ENCODE measurements at places on chromosomes 4 and X. TPM values are rescaled to one million over a fixed set of nuclear protein-coding genes. Genes with fewer than 3 reads are reported as not detected.

GRCh38 chr4:139454111-139455045 lies at the start of gene RAB33B:
Gene RAB33B (plus strand): TSS chr4:139454121. CDS start chr4:139454196, 75 bp downstream.
- H3K36me3 ChIP-seq, result no peaks in the 10 kb centered on the region
- H3K27me3 ChIP-seq, result no peaks in the 10 kb centered on the region
- peak within 1 kb of the TSS; percentile 94 for H3K4me3 ChIP-seq
- DNase-seq, result no peak
- H3K27ac ChIP-seq, result peak within 1 kb of the TSS; percentile 95
- peaks cover 7% of the 10 kb centered on the region for H3K4me1 ChIP-seq

DNA sequence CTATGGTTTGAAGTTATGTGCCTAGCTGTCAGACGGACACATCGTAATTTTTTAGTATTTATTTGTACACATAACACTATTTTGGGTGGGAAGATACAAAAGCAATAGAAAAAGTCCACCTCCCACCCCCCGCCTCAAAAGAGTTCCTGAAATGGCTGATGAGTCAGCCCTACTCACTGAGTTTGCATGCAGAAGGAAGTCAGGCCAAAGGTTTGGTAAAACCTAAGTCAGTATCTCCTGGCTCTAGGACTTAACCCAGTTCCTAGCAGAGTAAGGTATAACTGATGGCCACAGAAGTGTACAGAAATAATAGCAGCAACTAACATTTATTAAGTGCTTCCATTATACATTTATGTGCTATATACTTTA lies 2.9 kb upstream of the KLHL2 start:
- no peak overlapping the region for H3K27ac ChIP-seq
- H3K27me3 ChIP-seq, result no peaks in the 10 kb centered on the region
- H3K36me3 ChIP-seq, result no peaks in the 10 kb centered on the region
- DNase-seq, result no peak
- no peak overlapping the region for H3K4me3 ChIP-seq
- peaks cover 4% of the 10 kb centered on the region for H3K4me1 ChIP-seq

GRCh38 chr4:175424111-175424510 lies 388.0 kb downstream of the GPM6A start:
- no peak overlapping the region for H3K27ac ChIP-seq
- no peaks in the 10 kb centered on the region for H3K36me3 ChIP-seq
- H3K4me3 ChIP-seq, result no peak overlapping the region
- no peaks in the 10 kb centered on the region for H3K27me3 ChIP-seq

Gene PNMA3
- polyA plus RNA-seq, result 0.39 TPM

GRCh38 chr4:158624889-158625478 lies 46.7 kb downstream of the C4orf46 start:
- no peaks in the 10 kb centered on the region for H3K4me1 ChIP-seq
- DNase-seq, result no peak
- no peak overlapping the region for H3K4me3 ChIP-seq

Gene PCDH19
- 1.7 TPM for polyA plus RNA-seq

GRCh38 chr4:26020083-26020668 lies 106.2 kb downstream of the SMIM20 start:
- no peaks in the 10 kb centered on the region for H3K36me3 ChIP-seq
- DNase-seq, result no peak
- no peaks in the 10 kb centered on the region for H3K27me3 ChIP-seq
- H3K4me3 ChIP-seq, result no peak overlapping the region

DNA sequence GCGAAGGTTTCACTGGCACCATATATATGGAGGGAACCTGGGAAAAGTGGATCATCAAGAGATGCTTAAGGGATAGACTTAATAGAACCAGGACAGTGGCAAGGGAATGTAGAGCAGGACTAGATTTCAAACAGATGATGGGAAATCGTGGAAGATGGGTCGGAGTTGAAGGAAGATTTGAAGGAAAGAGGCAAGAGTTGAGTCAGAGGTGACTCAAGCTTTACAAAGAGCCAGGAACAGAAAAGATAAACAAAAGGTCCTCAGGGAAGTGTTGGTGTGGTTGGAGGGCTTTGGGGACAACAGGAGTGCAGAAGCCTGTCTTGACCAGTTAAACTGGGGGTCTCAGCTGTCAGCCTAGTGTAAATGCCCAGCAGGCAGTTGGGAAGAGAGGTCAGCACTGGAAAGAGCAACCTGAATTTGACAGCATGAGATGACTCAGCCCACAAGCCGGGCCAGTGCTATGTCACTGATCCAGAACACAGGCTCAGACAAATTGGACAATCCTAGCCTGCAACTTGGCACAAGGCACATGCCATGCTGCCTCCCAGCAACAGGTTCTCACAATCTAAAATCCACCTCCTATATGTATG lies 230.5 kb downstream of the IDS start:
- H3K27me3 ChIP-seq, result no peaks in the 10 kb centered on the region
- H3K27ac ChIP-seq, result no peak overlapping the region
- DNase-seq, result no peak
- H3K36me3 ChIP-seq, result no peaks in the 10 kb centered on the region
- no peak overlapping the region for H3K4me3 ChIP-seq
- H3K4me1 ChIP-seq, result no peaks in the 10 kb centered on the region

Gene PCDH18
- polyA plus RNA-seq, result 26.5 TPM

Gene GATA1
- 0.08 TPM for polyA plus RNA-seq

GRCh38 chr4:4394644-4395043 lies 7.7 kb downstream of the NSG1 start:
- no peak overlapping the region for H3K4me3 ChIP-seq
- DNase-seq, result no peak
- H3K4me1 ChIP-seq, result no peaks in the 10 kb centered on the region
- H3K27me3 ChIP-seq, result no peaks in the 10 kb centered on the region
- no peak overlapping the region for H3K27ac ChIP-seq

Gene KCND1
- 4.2 TPM for polyA plus RNA-seq

DNA sequence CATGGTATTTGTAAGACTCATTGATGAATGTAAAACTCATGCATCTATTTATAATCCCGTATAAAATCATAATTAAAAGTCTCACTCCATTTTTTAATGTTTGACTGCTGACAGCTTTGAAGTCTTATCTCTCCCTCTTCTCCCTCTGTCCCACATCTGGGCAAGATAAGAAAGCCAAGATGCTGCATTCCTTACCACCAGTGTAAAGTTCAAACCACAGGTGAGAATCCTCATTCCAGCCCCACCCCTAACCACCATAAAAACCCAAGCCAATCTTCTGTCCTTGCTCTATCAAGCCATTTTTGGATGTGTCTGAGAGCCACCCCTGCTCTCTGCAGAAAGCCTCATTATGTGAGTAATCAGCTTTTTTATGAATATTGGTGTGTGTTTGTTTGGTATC lies 59.3 kb upstream of the MAGED1 start:
- H3K27me3 ChIP-seq, result no peaks in the 10 kb centered on the region
- no peak overlapping the region for H3K27ac ChIP-seq
- H3K4me3 ChIP-seq, result no peak overlapping the region
- DNase-seq, result no peak
- no peaks in the 10 kb centered on the region for H3K4me1 ChIP-seq

Gene ESX1
- polyA plus RNA-seq, result not detected

Gene LYAR
- polyA plus RNA-seq, result 11.6 TPM

DNA sequence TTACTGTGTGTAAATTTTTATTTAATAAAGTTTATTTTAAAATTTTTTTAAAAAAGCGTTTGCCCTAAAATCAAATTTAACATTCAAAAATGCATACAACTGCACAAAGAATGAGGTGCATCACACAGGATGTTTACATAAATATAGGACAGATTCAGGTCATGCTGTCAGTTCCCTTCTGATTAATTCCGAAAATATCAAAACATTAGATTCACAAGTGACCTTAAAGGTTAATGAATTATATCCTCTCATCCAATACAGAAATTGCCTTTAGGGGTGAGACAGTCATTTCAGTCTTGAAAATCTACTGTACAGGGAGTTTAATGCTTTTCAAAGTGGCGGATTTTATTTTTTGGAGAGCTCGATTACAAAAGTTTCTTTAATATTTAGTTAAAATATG lies 208.7 kb upstream of the FTHL17 start:
- no peaks in the 10 kb centered on the region for H3K4me1 ChIP-seq
- H3K36me3 ChIP-seq, result no peaks in the 10 kb centered on the region
- no peaks in the 10 kb centered on the region for H3K27me3 ChIP-seq
- no peak for DNase-seq

DNA sequence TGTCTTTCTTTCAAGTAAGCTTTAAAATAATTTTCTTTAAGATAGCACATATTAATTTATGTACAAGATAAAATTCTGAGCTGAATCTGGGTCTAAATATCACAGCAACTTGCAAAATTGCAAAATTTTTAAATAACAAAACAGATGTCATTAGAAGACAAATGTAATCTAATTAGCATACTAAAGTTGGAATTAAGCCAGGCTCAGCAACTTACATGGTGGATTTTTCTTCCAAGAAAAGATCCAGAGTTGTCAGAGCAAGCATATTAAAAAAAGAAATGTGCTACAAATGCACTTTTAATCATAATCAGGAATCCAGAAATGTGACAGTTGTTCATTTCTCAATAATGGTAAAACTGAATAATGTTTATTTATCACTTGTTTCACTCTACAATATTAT lies 906.9 kb upstream of the INTU start:
- H3K4me1 ChIP-seq, result no peaks in the 10 kb centered on the region
- no peaks in the 10 kb centered on the region for H3K27me3 ChIP-seq
- DNase-seq, result no peak
- H3K4me3 ChIP-seq, result no peak overlapping the region
- no peak overlapping the region for H3K27ac ChIP-seq

DNA sequence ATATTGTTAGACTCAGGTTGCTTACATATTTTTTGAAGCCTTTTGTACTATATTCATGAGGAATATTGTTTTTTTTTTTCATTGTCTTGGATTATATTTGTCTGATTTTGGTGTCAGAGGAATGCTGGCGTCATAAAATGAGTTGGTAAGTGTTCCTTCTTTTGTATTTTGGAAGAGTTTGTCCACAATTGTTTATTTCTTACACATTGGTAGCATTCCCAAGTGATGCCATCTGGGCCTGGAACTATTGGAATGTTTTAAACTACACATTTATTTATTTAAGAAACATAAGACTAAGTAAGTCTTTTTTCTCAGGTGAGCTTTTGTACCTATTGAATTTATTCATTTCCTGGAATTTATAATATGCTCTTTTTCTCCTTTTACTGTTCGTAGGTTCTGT lies 107.6 kb downstream of the LARP1B start:
- no peaks in the 10 kb centered on the region for H3K27me3 ChIP-seq
- no peak for DNase-seq
- H3K27ac ChIP-seq, result no peak overlapping the region

Gene COL4A5
- polyA plus RNA-seq, result 10.2 TPM

Gene RPGR
- polyA plus RNA-seq, result 7.3 TPM

Gene HSFX4
- polyA plus RNA-seq, result not detected

- no peak overlapping the region for H3K27ac ChIP-seq
- no peak for DNase-seq
- no peaks in the 10 kb centered on the region for H3K36me3 ChIP-seq
- no peak overlapping the region for H3K4me3 ChIP-seq
Measured at GRCh38 chr4:153062652-153063168, 126.6 kb downstream of the FHDC1 start.

Gene SPP1
- 23.7 TPM for polyA plus RNA-seq

Gene GPR82
- 0.06 TPM for polyA plus RNA-seq

- no peak for DNase-seq
- H3K27me3 ChIP-seq, result no peaks in the 10 kb centered on the region
- H3K4me3 ChIP-seq, result no peak overlapping the region
- no peaks in the 10 kb centered on the region for H3K36me3 ChIP-seq
- no peak overlapping the region for H3K27ac ChIP-seq
- H3K4me1 ChIP-seq, result no peaks in the 10 kb centered on the region
Measured at GRCh38 chr4:12701384-12701783, 782.8 kb downstream of the RAB28 start.

Gene HPGDS
- 7.4 TPM for polyA plus RNA-seq

Gene CCNQ
- 23.8 TPM for polyA plus RNA-seq

Gene GYPE
- 0.28 TPM for polyA plus RNA-seq

GRCh38 chrX:12065251-12065650 lies 73.0 kb upstream of the FRMPD4 start:
- no peak overlapping the region for H3K27ac ChIP-seq
- no peaks in the 10 kb centered on the region for H3K27me3 ChIP-seq
- no peak for DNase-seq
- no peak overlapping the region for H3K4me3 ChIP-seq
- H3K36me3 ChIP-seq, result no peaks in the 10 kb centered on the region

- DNase-seq, result no peak
- H3K4me1 ChIP-seq, result no peaks in the 10 kb centered on the region
- H3K36me3 ChIP-seq, result no peaks in the 10 kb centered on the region
- no peaks in the 10 kb centered on the region for H3K27me3 ChIP-seq
- no peak overlapping the region for H3K4me3 ChIP-seq
Measured at GRCh38 chrX:38859602-38860001, 58.3 kb downstream of the MID1IP1 start.

- H3K4me3 ChIP-seq, result no peak overlapping the region
- H3K27me3 ChIP-seq, result no peaks in the 10 kb centered on the region
- H3K27ac ChIP-seq, result peak overlapping the region; percentile 67
- H3K36me3 ChIP-seq, result no peaks in the 10 kb centered on the region
- DNase-seq, result peak; percentile 64
- peaks cover 1% of the 10 kb centered on the region for H3K4me1 ChIP-seq
Measured at GRCh38 chr4:119498527-119498926, 130.1 kb downstream of the PDE5A start.

DNA sequence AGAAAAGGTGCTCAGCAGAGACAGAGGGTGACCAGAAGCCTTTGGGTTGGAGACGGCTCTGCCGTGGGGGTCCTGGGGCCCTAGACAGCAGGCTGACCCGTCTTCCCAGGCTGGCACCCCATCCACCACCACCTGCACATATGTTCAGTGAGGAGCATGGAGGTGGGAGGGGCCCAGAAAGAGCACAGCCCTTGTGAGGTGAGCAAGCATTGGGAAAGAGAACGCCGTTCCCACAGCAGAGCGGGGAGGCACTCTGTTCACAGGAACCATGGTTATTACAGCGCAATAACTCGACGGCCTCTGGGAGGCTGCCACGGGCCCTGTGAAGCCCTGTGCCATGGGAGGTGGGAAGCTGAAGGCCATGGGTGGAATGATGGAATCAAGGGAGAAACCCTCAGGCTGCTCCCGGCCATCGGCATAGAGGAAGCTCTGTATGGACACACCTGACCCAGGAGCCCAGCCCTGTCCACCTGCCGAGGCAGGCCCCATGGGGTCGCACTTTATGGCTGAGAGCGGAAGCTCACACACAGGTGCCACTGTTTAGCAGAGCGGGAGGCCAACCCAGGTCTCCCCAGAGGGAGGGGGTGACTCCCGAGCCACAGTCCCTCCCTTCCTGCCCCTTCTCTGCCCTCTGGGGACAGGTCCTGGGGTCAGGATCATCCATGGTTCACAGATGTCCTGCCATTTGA lies 93.5 kb upstream of the AFAP1 start:
- no peaks in the 10 kb centered on the region for H3K36me3 ChIP-seq
- H3K27me3 ChIP-seq, result no peaks in the 10 kb centered on the region
- H3K27ac ChIP-seq, result no peak overlapping the region
- no peaks in the 10 kb centered on the region for H3K4me1 ChIP-seq
